Vein endothelial cell (primary cell): ENCODE measurements at places on chromosomes 5 and 9. TPM values are rescaled to one million over a fixed set of nuclear protein-coding genes. Genes with fewer than 3 reads are reported as not detected.

Gene ITGA2
- 115 and 159 TPM in 2 replicates for total RNA-seq

Gene C9
- total RNA-seq: 0.29 TPM in 1 of 2 replicates, not detected in the other

Gene CTXN3
- not detected in 2 replicates for total RNA-seq

Gene PNPLA7
- total RNA-seq: 0.65 and 1.1 TPM in 2 replicates

Gene INSL4
- total RNA-seq: not detected in 2 replicates

Gene ANKRD31
- total RNA-seq: under 0.01 and 0.10 TPM in 2 replicates

Gene CSF2
- total RNA-seq: 0.86 TPM in 1 of 2 replicates, not detected in the other

Gene WWC1
- 0.48 TPM in 1 of 2 replicates, not detected in the other for total RNA-seq

Gene TIMD4
- total RNA-seq: not detected in 2 replicates

Gene OTULINL
- under 0.01 and 0.19 TPM in 2 replicates for total RNA-seq

Gene SLF1
- 4.8 and 4.9 TPM in 2 replicates for total RNA-seq

Gene SEMA4D
- 5.1 and 6.9 TPM in 2 replicates for total RNA-seq

Gene APBB3
- 7.3 and 9.5 TPM in 2 replicates for total RNA-seq

Gene HACD4
- total RNA-seq: 0.19 and 0.98 TPM in 2 replicates

Gene FBXL17
- total RNA-seq: 8.8 and 10.6 TPM in 2 replicates

Gene ZDHHC21
- 19.9 and 32.1 TPM in 2 replicates for total RNA-seq

Gene SKP1
- 145 and 244 TPM in 2 replicates for total RNA-seq

Gene SLC1A1
- total RNA-seq: 20.2 and 24.5 TPM in 2 replicates

Gene SV2C
- not detected in 2 replicates for total RNA-seq

Gene SPINK6
- not detected in 2 replicates for total RNA-seq

Gene C9orf85
- 12.7 and 13.4 TPM in 2 replicates for total RNA-seq

Gene TMEFF1
- 8.8 and 10.7 TPM in 2 replicates for total RNA-seq

Gene APBA1
- total RNA-seq: 10.5 and 22.5 TPM in 2 replicates

Gene FRRS1L
- total RNA-seq: not detected in 2 replicates

Gene PLK2
- total RNA-seq: 702 and 1,236 TPM in 2 replicates

Gene LCN1
- not detected in 2 replicates for total RNA-seq

Gene CDKN2A
- 10.0 and 18.0 TPM in 2 replicates for total RNA-seq

Gene GCNT4
- 0.38 TPM in 1 of 2 replicates, not detected in the other for total RNA-seq

Gene OR1Q1
- not detected in 2 replicates for total RNA-seq

Gene SLC2A8
- 12.1 and 17.3 TPM in 2 replicates for total RNA-seq

Gene RMI1
- total RNA-seq: 5.9 and 10.8 TPM in 2 replicates

Gene TRPM6
- 0.38 and 0.65 TPM in 2 replicates for total RNA-seq

Gene SLC45A2
- 0.10 TPM in 1 of 2 replicates, not detected in the other for total RNA-seq

Gene FNIP1
- total RNA-seq: 42.1 and 47.7 TPM in 2 replicates

Gene ZNF79
- total RNA-seq: 14.4 and 14.9 TPM in 2 replicates

Gene SLC9A3
- 1.8 and 2.3 TPM in 2 replicates for total RNA-seq

Gene SLC22A5
- total RNA-seq: 2.0 and 5.3 TPM in 2 replicates

Gene ARHGEF37
- total RNA-seq: 11.0 and 16.7 TPM in 2 replicates
